ENCODE measurements at places on chromosomes 11 and 22.
A peak's percentile ranks its signal among the peaks of the same experiment; 100 is the strongest.

DNA sequence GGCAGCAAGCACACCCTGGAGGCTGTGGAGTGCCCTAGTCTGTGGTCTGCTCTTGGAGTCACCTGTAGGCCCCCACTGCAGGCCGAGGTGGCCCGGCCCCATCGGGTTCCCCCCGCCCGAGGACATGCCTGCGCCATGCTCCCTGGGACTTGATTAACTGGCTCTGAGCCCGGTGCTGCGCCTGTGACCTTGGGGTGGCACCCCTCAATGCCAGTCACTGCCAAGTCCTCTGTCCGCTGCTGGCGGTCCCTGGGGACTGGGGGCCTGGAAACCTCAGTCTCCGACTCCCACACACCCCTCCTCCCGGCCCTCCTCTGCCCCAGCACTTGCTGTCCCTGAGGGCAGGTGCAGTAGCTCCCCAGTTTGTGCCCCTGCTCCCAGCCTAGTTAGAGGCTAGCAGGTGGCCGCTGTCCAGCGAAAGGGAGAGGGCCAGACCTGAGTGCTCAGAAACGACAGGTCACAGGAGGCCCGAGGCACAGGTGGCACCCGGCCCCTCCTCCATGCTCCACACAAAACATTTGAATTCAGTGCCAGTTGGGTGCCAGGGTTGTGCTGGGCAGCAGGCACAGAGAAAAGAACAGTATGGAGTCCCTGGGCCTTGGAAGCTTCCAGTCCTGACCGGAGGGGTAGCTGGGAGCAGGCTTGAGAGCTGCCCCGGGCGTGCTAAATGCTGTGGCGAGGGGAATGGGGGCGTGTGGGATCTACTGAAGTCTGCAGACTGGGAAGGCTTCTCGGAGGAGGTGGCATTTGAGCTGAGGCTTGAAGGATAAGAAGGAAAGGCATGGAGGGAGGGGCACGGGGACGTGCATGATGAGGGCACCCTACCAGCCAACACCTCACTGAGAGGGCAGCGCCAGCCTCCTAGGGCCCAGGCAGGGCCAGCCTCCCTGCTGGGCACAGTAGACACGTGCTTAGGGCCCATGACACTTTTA is 16.4 kb upstream of the FLRT1 start:
- no peak for DNase-seq

DNA sequence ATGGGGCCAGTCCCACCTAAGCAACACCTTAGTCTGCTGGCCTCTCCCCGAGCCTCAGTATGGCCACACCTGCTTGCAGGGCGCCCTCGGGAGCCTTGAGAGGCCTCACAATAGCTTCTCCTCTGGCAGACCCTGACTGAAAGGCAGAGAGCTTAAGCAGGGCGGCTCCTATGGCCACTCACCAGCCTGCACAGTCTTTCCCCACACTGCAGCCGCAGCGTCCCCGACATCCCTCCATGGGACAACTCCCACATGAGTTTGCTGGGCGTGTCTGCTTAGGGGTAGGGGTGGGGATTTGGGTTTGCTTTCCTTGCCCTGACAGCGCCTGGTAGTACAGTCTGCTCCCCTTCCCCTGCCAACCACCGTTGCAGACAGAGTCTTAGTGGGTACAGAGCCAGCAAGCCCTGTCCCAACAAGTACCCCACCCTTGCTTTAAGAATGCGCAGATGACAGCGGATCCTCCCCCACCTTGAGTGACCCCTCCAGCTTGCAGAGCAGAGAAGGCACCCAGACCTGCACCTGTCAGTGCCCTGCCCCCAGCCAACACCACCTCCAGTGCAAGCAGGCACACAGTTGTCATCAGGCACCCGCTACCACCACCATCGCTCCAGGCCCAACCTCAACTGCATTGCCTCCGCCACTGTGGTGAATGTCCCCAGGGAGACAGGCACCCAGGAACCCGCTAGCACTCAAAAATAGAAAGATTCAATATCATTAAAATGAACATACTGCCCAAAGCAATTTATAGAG is 413.8 kb upstream of the ARHGAP42 start:
- no peak for DNase-seq

DNA sequence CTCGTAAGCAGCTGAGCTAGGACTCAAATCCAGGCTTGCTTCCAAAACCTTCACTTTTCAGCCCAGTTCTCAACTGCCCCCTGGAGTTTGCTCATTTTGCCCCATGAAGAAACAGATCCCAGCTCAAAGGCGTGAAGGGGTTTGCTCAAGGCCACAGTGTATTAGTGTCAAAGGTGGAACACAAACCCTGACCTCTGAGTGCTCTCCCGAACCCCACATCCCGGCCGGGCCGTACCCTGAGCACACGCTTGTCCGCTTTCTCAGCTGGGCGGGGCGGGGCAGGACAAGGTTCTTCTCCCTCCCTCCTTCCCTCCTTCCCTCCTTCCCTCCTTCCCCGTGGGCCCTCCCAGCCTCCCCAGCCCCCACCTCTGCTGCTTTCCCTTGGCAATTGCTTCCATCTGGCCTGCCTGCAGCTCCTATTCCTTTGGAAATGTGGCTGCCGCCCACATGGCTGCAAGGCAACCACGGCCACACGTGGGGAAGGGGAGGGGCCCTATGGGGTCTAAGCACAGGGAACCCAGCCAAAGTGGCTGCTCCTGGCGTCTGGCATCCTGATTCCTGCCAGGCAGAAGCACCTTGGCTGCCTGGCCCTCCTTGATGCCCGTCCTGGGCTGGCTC is 4.1 kb downstream of the ST3GAL4 start:
- DNase-seq = no peak

GRCh38 chr11:89203814-89204213 is 26.1 kb downstream of the TYR start:
- DNase-seq = no peak

- no peak for DNase-seq
Measured at GRCh38 chr11:35166369-35167360, 27.7 kb downstream of the CD44 start.

GRCh38 chr11:13761250-13761649 is 92.8 kb downstream of the FAR1 start:
- no peak for DNase-seq

DNA sequence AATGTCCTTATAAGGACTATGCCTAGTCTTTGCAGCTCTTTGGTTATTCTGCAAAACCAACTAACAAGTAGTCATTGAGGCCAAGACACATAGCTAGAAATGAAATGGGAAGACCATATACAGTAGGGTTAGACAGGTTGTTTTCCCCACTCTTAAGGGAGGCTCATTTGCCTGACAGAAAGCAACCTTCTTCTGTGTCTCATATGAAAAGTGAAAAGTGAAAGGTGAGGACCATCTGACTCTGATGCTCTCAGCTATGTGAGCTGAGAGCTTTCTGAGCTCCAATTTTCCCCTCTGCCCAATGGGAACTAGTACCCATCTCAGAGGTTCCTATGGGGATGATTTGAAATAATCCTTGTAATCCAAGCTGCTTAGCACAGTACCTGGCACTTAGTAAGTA is 142.0 kb upstream of the BDNF start:
- DNase-seq = no peak

GRCh38 chr11:29312812-29313211 is 704.0 kb downstream of the KCNA4 start:
- no peak for DNase-seq

DNA sequence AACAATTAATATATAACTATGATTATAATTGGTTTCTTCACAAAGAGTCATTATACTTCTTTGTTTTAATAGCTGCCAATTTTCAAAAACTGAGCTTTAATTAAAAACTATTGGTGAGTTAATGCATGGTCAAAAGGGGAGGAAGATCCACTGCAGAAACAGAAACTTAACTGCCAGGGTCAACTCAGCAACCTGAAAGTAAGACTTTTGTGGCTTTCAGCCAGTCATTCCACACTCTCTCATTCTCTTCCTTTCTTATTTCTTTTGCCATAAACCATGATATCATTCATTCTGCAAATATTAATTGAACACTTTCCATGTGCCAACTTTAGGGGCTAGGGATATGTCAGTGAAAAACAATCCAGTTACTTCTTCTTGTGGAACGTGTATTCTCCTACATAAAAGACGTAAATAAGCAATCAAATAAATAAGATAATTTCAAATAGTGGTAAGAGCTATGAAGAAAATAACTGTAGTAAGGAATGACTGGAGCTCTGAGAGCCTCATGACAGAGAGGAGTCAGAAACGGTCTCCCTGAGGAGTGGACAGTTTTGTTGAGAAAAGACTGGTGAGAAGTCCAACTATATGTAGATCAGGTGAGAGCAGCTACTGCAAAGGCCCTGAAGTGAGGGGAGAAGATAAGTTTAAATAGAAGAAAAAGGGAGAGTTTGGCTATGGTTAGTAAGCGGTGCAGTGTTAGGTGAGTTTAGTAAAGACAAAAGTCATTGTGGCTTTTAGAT is 130.5 kb downstream of the GRIA4 start:
- DNase-seq = no peak

DNA sequence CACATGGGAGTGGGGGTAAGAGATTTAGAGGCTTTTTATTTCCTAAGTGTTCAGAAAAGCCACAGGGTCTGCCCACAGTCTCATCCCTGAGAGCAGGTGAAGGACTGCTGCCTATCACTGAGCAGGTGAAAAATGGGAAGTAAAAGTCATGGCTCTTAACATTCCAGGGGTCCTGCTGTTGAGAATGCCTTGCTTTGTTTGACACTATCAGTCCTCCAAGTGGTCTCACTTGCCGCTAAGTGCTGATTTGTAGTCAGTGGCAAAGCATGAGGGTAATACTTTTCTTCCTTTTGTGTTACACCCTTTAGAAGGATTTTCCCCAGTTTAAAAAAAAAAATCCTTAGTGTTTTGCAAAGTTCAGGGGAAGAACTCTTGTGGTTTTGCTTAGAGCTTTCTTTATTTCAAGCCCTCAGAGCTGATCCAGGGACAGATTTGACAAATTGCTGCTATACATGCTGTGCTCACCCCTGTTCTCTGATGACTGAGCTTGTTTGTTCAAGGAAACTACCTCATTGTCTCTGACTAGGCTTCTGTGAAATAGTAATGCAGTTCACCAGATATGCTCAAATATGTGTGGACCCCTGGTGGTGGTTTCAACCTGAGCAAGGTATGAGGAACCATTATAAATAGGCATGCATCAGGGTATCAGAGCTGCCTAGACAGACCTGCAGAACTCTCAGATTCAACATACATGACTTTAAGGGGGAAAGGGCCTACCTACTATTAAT is 141.0 kb downstream of the ARHGAP42 start:
- DNase-seq = peak; percentile 10

DNA sequence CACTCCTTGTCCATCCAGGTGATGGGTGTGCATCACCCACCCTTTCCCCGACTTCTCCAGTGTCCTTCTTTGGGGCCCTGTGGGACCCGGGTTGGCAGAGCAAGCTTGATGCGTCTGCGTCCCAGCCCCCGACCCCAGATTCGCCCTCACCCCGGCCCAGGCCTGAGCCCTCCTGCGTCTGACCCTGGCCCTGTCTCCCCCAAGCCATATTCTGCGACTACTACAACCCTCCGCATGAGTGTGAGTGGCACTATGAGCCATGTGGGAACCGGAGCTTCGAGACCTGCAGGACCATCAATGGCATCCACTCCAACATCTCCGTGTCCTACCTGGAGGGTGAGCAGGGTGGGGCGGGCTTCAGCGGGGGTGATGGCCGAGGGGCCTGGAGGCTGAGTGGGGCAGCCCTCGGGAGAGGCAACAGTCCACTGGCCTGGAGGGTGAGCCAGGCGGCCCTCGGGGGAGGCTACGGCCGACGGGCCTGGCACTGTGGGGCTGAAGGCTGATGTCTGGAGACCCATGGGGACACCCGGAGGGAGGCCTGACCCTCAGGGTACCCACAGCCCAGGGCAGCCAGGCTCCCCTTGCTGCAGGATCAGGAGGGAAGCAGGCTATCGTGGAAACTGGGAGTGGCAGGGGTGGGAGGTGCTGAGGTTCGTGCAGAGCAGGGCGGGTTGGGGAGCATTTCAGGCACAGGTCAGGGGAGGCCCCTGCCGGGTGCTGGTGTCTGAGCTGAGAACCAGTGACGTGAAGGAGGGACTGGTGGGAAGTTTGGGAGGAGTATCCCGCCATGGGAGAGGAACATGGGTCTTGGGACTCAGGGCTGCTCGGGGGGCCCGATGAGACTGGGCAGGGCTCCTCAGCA is 15.3 kb downstream of the MUC2 start:
- no peak for DNase-seq

DNA sequence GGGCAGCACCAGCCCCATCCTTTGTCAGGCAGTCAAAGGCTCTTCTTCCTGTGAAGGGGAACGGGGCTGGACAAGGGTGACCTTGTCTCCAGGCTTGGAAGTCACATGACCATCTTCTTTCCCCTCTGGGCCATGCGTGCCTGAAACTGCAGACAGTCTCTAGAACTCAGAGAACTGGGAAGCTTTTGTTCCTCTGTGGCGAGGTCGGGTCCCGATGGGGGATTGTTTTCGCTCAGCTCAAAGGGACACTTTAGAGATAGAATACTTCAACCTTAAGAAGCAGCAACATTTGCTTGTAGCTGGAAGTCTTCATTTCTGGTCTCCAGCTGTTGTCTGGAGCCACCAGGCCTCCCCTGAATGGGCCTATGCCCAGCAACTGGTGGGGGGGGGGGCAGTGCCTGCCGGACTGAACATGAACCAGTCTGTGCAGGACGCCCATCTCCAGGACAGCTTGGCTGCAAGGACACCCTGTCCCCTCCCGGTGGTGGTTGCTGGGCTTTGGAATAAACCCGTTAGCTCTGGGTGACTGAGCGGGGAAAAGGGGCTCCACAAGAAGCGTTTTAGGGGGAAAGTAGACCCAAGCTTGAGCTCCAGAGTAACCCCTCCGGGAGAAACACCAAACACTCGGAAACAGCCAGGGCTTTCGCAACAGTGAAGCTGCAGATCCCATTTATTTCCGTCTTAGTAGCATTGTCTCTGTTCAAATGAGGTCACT is 55.7 kb upstream of the EMID1 start:
- no peak for DNase-seq

DNA sequence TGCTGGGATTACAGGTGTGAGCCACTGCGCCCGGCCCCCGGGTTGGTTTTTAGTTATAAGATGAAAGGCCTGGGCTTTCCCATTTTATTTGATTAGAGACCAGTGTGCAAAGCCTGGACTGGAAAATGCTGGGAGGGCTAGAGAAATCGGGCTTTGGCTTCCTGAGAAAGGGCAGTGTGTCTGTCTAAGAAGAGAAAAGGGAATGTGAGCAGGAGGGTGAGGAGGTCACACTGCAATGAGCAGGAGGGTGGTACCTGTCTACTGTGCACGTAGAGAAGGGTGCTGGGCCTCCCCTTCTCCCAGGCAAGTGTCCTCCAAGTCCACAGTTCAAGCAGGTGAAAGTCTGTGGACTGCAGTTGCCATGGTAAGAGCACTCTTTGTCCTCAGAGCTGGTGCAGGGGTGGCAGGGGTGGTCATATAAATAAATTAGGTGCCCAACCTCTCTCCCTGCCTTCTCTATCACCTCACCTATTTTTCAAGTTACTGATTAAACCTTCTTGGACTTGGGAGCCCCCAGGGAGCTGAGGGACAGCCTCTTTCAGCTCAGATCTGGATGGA is 30.8 kb downstream of the SLC5A1 start:
- DNase-seq = no peak

DNA sequence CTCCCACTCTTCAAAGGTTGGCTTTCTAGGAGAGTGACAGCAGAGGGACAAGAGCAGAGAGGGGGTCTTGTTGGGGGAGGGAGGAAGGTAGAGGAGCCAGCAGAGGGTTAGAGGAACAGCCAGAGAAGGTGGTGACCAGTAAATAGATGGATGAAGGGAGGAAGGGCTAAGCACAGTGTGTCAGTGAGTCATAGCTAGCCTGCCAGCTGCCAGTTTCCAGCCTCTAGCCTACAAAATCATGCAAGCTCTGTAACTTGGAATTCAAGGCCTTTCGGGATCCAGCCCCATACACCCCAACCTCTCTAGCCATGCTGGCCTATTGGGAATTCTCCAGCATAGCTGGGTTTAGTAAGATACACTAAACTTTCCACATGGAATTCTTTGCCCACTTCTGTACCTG is 147.4 kb upstream of the TEAD1 start:
- no peak for DNase-seq
